ENCODE measurements at places on chromosomes 3 and 15.
A peak's percentile ranks its signal among the peaks of the same experiment; 100 is the strongest.

GRCh38 chr3:179452176-179452564, 900 bp upstream of the GNB4 start:
- no peak for DNase-seq

DNA sequence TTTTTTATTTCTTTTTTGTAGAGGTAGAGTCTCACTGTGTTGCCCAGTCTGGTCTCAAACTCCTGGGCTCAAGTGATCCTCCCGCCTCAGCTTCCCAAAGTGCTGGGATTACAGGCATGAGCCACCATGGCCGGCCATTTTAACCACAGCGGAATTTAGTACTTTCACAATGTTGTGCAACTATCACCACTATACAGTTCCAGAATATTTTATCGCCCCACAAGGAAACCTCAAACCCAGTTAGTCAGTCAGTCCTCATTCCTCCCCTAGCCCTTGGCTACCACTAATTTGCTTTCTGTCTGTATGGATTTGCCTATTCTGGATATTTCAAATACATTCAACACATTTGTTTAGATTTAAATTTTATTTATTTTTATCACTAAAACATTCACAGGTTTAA, 15.5 kb upstream of the HOMER2 start:
- no peak for DNase-seq

- no peak for DNase-seq
These were observed 70.8 kb upstream of the PSMD6 start for GRCh38 chr3:64093825-64094712.

GRCh38 chr3:132972333-132972732, 65.9 kb upstream of the TMEM108 start:
- no peak for DNase-seq

- no peak for DNase-seq
These were observed 297.4 kb downstream of the PLCL2 start for GRCh38 chr3:17182166-17182565.

DNA sequence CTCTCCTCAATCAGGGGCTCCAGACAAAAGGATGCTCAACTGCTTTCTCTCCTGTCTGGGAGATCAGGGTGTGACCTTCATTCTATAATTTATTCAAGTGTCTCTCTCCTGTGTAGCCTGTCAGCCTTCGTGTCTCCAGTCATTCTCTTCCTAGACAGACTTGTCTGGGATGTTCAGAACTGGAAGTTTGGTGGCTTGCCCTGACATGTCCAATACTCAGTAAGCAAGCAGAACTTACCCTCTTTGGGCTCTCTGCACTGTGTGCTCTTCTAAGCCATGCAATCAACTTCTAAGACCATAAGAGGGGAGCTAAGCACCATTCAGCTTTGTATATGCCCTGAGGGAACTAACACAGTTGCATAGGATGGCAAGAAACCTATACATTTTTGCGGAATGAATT, 14.1 kb downstream of the ACKR2 start:
- DNase-seq, result no peak

DNA sequence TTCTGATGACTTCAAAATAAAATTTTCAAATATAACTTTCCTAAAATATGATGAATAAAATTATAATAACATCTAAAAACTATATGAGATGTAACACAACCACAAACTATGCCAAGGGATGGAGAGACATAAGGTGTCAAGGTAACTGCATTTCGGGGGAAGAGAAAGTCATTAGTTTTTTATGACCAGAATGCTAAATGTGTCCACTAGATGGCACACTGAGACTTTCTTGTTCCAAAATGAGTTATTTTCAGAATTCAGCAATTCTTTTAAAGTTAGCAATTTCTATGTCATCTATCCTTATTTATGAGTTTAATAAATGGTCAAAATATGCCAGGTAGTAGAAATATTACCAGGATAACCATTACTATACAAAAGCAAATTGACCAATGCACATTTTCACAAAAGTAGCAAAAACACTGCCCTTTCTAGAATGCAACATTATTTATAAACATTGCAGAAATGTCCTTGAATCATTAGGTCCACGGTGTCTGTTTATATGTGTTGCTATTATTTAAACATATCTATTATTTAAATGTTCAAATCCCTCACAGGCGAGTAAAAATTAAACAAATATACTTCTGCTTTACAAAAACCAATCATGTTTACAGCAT, 374.2 kb downstream of the PLCL2 start:
- DNase-seq, result no peak

- no peak for DNase-seq
These were observed 104.3 kb downstream of the LINGO1 start for GRCh38 chr15:77528290-77528967.

DNA sequence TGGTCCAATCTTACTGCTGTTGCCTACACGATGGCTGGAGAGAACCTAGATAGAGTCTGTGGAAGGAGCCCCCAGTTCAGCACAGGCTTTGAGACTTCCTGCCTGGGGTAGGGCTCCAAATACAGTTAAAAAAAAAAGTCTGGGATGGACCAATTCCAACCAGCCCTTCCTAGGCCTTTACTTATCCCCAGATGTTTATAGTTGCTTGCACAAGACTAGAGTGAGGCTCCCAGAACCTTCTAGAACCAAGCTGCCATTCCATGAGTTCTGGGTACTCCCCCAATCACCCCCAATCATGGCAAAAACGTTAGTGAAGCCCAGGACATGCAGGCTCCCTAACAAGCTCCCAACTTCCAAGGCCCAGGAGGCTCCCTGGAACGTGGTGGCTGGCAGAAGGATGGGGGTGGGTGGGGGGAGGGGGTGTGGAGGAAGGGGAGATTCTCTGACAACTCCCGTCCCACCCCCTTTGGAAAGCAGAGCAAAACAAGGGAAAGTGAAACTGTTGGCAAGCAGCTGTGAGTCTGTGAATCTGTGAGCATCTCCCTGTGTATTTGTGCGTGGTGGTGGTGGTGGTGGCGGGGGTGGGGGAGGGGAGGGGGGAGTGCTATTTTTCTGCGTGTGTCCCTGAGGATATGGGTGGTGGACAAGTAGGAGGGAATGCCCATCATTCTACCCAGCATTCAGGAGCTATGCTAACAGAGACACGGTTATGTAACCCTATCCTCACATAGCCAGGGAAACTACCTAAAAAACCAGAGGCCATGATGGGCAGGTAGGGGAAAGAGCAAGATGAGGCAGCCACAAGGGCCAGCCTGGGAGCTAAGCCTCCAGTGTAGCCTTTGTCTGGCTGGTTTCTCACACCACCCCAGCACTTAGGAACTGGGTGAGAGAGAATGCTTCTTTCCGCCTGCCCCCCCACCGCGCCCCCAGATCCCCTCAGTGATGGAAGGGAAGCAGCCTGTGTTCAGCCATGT, 2.0 kb downstream of the MST1R start:
- no peak for DNase-seq

DNA sequence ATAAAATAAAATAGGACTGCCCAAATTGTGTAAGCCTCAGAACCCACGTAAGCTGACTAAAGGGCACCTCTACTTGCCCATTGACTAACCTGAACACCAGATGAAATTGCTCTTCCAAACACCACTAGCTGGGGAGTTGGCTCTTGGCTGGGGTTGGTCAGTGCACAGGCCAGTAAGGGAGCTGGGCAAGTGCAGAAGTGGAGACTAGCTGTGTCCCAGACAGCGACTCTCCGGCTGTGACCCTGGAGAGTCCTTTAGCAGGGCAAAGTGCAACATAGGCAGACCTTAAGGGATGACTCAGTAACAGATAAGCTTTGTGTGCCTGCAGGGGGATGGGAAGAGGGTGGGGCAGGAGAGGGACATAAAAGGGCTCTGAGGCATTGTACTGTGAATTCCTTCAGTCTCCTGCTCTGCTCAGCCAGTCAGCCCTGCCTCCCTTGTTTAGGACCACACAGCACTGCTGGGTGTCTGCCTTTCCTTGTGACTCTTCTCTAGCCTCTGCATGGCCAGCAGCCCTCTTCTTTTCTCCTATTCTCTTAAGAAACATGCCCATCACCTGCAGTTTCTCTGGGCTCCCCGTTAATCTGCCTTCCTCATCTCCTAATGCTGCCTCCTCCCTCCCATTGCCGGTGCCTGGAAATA, 13.2 kb downstream of the NR1I2 start:
- peak; percentile 34 for DNase-seq

DNA sequence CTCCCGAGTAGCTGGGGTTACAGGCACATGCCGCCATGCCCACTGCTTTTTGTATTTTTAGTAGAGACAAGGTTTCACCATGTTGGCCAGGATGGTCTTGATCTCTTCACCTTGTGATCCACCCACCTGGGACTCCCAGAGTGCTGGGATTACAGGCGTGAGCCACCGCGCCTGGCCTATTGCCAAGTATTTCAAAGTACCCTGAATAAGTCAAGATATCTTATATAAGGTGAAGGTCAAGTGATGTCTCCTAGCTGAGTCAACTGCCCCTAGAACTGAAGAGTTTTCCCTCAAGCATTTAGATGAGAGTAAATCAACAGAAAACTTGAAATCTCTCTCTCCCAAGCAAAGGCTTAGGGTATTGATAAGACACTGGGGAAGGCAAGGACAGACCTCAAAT, 63.9 kb downstream of the RPL22L1 start:
- DNase-seq, result no peak

- DNase-seq, result no peak
These were observed 15.7 kb downstream of the SUSD5 start for GRCh38 chr3:33202711-33203457.

DNA sequence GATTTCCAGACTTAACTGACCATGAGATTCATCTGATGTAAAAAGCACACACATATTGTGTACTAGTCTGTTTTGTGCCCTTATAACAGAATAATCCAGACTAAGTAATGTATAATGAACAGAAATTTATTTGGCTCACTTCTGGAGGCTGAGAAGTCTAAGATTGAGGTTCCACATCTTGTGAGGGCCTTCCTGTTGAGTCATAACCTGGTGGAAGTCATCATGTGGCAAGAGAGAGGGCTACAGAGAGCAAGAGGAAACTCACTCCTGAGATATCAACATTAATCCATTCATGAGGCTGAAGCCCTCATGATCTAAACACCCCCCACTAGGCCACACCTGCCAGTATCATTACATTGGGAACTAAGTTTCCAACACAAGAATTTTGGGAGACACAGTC, 977.6 kb downstream of the MCTP2 start:
- no peak for DNase-seq
